ENCODE measurements at places on chromosomes 3 and 15.
A peak's percentile ranks its signal among the peaks of the same experiment; 100 is the strongest.

DNA sequence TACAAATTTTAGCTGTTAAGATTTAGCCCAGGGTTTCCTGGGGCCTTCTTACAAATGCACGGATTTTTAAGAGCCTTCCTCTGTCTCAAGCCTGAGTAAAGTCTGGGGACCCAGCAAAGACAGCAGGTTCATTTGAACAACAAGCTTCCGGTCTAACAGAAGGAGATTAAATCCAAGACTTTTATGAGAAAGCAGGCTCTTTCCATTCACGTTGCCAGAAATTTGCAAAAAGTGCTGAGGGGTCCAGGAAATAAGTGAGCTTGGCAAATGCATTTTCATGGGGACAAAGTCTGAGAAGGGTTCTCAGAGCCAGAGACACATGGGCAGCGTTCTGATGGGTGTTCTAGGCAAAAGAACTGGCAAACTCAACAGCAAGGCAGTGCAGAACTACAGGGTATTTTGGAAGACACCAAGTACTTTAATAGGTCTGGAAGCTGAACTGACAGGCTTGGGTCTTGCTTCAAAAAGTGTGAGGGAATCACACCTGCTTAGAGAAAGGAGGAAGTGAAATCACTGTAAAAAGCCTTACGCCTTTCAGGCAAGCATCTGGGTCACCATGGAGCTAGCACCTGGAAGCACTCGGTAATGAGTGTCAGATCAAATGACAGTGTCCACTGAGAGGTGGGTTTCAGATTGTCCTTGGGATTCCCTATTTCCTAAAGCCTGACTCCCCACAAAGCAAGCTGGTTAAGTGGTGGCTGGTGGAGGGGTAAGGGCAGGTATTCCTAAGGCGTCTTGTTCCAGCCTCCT, 115.8 kb upstream of the ARHGEF3 start:
- no peak for DNase-seq

GRCh38 chr3:183491923-183492848, 63.3 kb downstream of the KLHL6 start:
- DNase-seq: no peak

GRCh38 chr15:24734396-24734795, 58.8 kb downstream of the NPAP1 start:
- no peak for DNase-seq

GRCh38 chr3:37375184-37376127, 201.1 kb upstream of the LRRFIP2 start:
- DNase-seq: no peak

GRCh38 chr15:68683026-68683425, 104.2 kb downstream of the CORO2B start:
- DNase-seq: no peak

GRCh38 chr15:35724626-35725025, 178.7 kb upstream of the DPH6 start:
- no peak for DNase-seq

DNA sequence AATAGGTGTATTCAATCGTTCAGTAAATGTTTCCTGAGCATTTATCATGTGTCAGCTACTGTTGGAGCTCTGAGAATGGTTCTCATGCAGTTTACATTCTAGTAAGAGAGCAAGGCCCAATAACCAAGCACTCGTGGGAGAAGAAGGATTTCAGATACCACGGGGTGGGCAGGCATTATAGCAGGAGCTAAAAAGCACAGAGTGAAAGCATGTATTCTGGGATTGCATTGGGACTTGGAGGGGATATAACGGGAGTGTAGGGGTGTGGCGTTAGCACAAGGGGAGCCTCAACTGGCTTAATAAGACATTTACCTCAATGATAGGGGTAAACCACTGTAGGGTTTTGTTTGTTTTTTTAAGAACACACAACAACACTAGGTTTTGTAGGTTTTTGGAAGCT, 1.6 kb upstream of the SIAH2 start:
- DNase-seq: no peak

GRCh38 chr3:140384028-140384771, 293.7 kb upstream of the TRIM42 start:
- DNase-seq: no peak

DNA sequence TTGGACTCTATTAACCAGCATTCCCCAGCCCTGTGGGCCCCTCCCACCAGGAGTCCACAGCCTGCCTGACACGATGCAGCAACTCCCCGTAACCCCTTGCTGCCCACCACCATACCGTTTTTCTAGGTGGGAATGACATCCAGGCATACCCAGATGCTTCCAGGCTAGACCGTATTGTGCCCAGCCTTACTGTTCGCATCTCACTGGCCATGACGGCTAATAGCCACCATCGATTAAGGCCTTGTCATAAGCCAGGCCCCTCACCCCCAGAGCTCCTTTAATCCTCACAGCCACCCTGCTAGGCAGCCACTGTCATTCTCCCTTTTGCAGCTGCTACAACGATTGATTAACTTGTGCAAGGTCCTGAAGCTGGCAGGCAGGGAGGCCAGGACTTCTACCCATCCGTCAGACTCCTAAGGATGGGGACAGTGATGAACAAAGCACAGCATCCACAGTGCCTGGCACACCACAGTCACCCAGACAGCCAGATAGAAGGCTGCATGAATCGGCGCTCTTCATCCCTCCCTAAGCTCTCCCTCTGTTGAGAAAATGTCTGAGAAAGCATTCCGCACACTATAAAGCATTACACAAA, 60.0 kb upstream of the FLNB start:
- no peak for DNase-seq

GRCh38 chr3:38479431-38480092, 16.6 kb upstream of the EXOG start:
- peak; percentile 59 for DNase-seq

- DNase-seq: no peak
Observed at GRCh38 chr15:45399381-45400212, 21.3 kb upstream of the GATM start.

GRCh38 chr15:60425461-60425860, 27.7 kb upstream of the ANXA2 start:
- no peak for DNase-seq

DNA sequence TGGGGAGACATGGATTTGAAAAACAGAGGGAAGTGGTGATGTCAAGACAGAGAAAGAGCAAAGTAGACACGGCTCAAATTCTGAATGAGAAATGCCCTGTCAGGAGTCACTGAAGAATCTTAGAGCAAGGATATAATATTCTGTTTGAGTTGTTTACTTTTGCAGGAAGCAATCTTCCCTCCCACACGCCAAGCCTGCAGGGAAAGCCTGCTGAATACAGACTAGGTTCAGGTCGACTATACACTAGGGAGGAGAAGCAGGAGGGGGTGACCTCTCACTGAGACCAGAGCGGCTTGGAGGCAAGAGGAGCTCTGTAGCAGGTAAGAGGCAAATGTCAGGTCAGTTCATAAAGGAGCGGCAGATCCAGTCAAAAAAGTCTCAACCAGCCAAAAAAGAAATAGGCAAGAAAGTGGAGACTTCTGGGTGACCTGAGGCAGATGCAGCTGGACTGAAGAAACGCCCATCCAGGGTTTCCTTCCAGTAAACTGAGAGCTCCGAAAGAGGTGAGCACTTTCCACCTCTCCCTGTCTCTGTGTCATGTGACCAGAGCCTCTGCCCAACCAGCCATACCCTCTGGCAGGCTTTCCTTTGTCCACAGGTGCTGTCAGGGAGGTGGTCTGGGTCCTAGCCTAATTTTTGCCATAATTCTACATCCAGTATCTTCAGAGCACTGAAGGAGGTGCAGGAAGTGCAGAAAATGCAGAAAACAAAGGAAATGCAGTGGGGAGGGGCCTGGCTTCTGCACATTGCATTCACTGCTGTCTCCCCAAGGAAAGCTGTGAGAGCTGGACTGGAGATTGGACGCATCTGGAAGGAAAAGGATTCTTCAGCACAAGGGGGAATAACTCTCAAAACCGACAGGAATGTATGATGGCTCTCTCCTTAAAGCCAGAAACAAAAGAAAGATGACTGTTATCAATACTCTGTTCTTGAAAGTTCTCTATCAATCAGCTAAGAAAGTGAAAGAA, 37.8 kb upstream of the CTXND1 start:
- DNase-seq: no peak

GRCh38 chr3:126394179-126394976, at the start of gene CFAP100:
Gene CFAP100, plus strand, starts transcription at chr3:126394909. Its CDS starts 1,092 bp downstream, at chr3:126396001.
- DNase-seq: no peak

DNA sequence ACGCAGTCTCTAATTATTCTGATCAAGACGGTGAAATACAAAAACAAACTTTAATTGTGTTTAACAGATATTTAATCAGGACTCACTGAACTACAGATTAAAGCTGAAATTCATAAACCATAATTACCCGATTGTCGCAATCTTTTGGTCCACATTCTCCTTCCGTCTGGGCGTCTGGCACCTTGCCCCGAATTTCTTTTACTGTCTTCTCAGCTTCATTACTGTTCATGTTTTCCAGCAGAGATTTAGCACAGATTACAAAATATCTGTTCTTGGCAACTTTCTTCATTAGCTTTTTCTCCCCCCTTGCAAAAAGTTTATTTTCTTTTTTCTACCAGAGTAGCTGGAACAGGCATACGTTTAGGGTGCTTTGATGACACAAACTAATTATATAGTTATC, 271.4 kb downstream of the TIGIT start:
- no peak for DNase-seq

GRCh38 chr3:42262525-42262924, 3.5 kb downstream of the CCK start:
- peak; percentile 54 for DNase-seq

- DNase-seq: no peak
Observed at GRCh38 chr3:189975391-189975990, 145.2 kb downstream of the P3H2 start.

- no peak for DNase-seq
Observed at GRCh38 chr15:39417366-39418134, 163.3 kb upstream of the THBS1 start.

- DNase-seq: no peak
Observed at GRCh38 chr3:44072601-44073540, 168.8 kb upstream of the TOPAZ1 start.

- DNase-seq: no peak
Observed at GRCh38 chr15:45583731-45584639, 3.2 kb upstream of the BLOC1S6 start.

DNA sequence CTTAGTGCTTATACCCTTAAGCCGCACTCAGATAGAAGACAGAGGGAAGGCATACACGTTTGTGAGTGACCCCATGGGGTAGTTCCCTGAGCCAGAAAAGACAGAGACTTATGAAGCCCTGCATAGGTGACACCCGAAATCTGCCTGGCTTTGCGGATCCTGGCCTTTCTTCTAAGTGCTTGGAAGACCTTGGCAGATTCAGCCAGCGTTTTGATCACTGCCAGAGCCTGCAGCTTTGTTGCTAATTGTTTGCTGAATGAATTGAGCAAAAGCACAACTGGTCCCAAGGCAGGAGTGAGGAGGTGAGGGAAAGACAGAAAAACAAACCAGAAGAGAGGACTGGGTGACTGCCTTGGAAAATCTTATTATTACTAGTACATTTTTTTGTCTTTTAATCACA, 168.3 kb upstream of the ICE2 start:
- no peak for DNase-seq

- no peak for DNase-seq
Observed at GRCh38 chr3:94373456-94373855, 310.6 kb downstream of the NSUN3 start.

DNA sequence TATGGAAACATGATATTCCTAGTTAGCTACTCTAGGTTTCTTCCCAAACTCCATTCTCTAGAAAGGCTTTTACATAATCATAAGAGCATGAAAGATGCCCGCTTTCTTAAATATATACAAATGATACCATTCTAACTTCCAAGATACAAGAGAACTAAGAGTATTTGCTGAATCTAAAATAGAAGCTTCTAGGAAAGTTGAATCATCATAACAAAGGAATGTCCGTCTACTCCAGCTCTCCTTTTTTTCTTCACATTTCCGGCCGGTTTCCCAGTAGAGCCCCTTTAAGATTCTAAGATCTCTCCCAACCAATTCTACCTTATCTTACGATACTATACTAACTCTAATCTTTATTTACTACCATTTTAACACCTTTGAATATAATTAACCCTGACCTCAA, 60.1 kb downstream of the RAD18 start:
- DNase-seq: no peak

DNA sequence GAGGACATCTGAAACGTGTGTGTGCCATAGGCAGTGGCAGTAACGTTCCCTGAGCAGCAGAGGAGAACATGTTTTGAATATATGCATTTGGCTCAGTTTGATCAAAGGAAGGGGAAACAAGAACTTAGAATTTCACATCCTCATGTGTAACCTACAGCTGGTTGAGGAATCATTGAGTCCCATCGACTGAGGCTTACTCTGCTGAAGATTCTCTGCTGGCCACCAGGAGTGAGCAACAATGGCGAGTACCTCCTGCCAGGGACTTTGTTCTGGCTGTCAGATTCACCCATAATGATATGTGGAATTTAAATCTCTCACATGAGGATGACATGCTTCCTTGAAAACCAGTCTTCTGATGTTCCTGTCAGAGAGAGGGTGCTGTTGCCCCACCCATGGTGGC, 21.3 kb downstream of the GORASP1 start:
- no peak for DNase-seq

GRCh38 chr3:47434849-47435248, 40.9 kb downstream of the SCAP start:
- DNase-seq: no peak

DNA sequence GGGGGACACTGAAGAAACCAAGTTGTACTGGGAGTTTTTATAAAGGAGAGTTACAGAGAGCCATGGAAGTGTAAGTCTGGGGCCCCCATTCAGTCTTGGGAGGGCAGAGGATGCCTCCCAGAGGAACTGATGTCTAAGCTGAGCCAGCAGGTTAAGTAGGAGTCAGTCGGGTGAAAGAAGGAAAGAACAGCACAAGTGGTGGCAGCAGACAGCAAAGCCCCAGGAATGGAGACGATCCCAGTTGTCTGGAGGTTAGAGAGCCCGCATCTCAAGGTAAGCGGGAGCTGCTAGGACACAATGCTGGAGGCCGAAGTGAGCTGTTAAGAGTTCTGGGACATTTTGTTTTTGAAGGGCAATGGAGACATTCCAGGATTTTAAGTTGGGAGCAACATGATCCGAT, 88.8 kb downstream of the TAMM41 start:
- no peak for DNase-seq

- peak; percentile 67 for DNase-seq
Observed at GRCh38 chr3:141454906-141455602, 31.8 kb upstream of the RASA2 start.

- no peak for DNase-seq
Observed at GRCh38 chr3:159861369-159861987, 127.2 kb upstream of the IL12A start.

GRCh38 chr3:131957980-131958379, 76.8 kb downstream of the CPNE4 start:
- no peak for DNase-seq

DNA sequence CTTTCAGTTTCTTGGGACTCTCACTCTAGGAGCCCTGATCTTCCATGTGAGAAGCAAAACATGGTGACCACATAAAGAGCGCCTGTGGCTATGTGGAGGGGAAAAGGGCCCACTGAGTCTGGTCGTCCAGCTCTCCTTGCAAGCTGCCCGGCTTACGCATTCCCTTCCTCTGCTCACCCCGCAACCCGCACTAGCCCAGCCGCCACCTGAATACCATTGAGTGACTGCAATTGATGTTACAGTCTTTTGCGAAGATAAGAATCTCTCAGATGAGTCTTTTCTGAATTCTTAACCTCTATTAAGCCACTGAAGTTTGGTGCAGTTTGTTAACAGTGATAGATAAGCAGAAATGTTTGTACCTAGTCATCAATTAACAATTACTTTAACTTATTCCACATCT, 589.0 kb upstream of the DPPA4 start:
- DNase-seq: no peak

GRCh38 chr3:123337226-123337625, 111.7 kb downstream of the ADCY5 start:
- no peak for DNase-seq

GRCh38 chr3:4224331-4224730, 78.8 kb upstream of the SETMAR start:
- no peak for DNase-seq

All from H54 (cell line).